ENCODE measurements at places on chromosomes 2 and 18.

DNA sequence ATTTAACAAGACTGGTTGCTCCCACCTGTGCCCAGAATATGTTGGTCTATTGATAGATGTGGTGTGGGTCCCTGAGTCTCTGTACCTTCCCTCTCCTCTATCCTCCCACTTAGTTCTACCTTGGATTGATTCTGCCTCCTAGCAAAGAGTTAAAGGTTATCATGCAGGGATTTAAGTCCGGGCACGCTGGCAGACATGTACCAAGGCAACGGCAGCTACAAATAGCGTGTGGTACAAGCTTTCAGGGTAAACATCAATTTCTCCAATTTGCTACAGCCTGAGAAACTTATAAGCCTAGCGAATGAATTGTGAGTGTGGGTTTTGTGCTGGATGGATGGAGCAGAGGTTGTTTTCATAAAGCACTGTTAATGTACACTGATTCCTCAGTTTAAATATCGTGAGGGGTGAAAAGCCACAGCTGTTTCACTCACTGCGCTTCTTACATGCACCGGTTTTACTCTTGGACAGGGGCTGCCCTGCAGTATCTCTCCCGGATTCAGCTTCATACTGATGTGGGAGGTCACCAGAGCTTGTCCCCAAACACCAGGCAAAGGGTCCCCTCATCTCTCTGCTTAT, 289.8 kb downstream of the ICOS start:
- no peak for DNase-seq

DNA sequence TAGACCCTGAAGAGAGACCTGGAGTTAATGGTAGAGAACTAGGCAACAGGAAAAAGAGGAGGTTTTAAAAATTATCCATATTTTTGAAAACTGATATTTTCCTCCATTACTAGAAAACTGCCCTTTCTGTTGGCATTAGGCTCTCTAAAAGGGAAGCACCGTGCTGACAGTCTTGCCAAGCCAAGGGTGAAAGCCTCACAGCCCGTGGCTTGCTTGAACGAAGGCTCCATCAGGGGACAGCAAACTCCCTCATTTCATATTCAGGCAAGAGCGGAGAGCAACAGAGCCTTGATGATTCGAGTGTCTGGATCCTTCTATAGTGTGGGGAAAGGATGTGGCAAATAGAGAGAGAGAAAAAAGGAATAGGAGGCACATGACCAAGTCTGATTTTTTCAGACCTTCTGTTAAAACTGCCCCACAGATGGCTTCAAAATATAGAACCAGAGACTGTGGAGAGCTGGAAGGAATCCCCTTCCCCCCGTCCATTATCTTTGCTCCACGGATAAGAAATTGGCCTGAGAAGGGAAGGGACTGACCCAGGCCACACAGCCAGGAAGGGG, 67.0 kb downstream of the CACNB4 start:
- no peak for DNase-seq

GRCh38 chr2:72917138-72917876, at the start of gene EMX1:
TSS of gene EMX1 (plus strand) at chr2:72917519. CDS start at chr2:72917853, 334 bp downstream.
- no peak for DNase-seq

GRCh38 chr18:24078391-24078790, 60.5 kb upstream of the CABYR start:
- DNase-seq = no peak

DNA sequence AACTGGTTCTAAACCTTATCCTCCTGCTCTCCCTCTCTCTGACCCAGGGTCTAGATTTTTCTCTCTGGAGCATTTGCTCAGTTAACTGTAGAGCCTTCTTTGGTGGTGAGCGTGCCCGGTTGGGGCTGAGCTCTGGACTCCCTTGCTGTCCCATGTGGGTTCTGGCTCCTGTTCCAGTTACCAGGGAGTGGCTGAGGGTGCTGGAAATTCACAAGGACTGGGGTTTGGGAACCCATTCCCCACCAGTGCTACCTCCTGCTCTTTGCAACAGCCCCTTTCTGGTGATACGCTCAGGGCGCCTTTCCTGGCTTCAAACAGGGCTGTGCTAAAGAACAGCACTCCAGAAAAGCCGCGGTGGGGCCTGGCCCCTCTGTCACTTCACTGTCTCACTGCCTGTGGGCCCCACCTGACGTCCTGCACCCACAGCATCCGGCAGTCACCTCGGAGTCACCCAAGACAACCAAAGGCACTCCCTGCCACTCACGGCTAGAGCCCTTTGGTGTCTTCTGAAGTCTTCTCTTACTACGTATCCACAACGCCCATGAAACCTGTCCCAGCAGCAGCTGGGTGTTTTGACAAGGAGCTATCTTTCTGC, 41.3 kb downstream of the CAPN13 start:
- DNase-seq = no peak

- no peak for DNase-seq
These were observed 31.3 kb downstream of the HS1BP3 start for GRCh38 chr2:20619624-20620024.

GRCh38 chr18:28875059-28875458, 698.1 kb upstream of the CDH2 start:
- peak; percentile 13 for DNase-seq

Data from GM04504 (cell line).